ENCODE measurements at places on chromosomes 7 and 10. TPM values are rescaled to one million over a fixed set of nuclear protein-coding genes. Genes with fewer than 3 reads are reported as not detected.

POMZP3 gene
- 16.5 TPM for total RNA-seq

TMEM236 gene
- 0.13 TPM for total RNA-seq

CLEC2L gene
- total RNA-seq: not detected

ACTA2 gene
- total RNA-seq: 15.0 TPM

MBL2 gene
- total RNA-seq: not detected

NKX2-3 gene
- total RNA-seq: not detected

BTBD16 gene
- not detected for total RNA-seq

CHST15 gene
- total RNA-seq: not detected

CFAP43 gene
- total RNA-seq: not detected

RHOBTB1 gene
- 0.05 TPM for total RNA-seq

WDR86 gene
- 0.32 TPM for total RNA-seq

TRIM50 gene
- total RNA-seq: not detected

SPAG6 gene
- 0.90 TPM for total RNA-seq

TSPAN14 gene
- total RNA-seq: 117 TPM

FAM131B gene
- 2.2 TPM for total RNA-seq

DNA sequence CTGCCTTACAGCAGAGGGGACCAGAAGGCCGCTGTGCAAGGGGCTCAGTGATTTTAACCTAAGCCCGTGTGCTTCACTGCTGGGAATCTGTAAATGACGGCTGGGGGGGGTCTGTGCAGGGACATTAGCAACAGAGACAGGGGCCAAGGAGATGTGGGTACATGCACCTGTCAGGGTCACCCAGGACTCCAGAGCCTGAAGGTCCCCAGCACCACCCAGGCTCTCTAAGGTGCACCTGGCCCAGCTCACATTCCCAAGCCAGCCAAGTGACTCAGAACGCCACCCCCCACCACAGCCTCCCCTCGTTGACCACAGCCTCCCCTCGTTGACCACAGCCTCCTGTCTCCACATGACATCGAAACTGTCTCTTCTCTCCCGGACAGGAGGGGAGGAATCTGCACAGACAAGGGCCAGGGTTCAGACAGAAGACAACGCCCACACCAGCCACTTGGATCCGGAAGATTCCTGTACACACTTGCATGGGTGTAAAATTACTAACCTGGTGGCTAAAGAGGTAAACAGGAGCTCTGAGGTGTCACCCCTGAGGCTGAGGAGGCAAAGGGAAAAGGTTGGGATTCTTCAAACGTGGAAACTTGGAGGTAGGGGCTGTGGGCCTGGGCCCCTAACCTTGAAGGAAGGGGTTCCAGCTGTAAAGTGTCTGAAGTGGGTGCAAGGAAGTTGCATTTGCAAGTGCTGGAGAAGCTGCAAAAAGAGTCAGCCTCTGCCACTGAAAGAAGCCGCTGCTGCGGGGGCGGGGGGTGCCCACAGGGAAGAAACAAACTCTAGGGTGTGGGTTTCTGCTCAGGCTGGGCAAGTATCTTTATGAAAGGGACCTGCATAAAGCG is 27.0 kb downstream of the CALML3 start:
- peak; percentile 56 for DNase-seq

DNA sequence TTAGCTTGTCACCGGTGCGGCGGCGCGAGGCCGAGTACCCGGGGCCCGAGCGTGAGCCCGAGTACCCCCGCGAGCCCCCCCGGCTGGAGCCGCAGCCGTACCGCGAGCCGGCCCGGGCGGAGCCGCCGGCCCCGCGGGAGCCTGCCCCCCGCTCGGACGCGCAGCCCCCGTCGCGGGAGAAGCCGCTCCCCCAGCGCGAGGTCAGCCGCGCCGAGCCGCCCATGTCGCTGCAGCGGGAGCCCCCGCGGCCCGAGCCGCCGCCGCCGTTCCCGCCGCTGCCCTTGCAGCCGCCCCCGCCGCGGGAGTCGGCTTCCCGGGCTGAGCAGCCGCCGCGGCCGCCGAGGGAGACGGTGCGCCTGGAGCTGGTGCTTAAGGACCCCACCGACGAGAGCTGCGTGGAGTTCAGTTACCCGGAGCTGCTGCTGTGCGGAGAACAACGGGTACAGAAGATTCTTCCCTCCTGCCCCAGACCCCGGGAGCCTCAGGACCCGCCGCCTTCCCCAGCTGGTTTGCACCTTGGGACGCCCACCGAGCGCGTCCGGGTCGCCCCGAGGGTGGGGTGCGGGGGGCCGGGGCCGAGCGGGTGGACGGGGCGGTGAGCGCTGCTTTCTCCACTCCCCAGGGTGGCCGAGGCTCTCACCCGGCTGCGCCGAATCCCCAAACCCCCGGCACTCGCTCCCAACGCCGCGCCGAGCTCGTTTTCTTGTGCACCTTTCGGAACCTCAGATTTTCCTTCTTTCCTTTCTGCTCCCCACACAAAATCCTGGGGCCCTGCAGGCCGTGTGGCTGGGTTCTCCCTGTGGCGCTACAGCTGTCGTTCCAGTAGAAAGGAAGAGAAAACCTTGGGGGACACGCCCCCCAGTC is 708 bp downstream of the UBN2 start:
- DNase-seq: peak; percentile 38

DNA sequence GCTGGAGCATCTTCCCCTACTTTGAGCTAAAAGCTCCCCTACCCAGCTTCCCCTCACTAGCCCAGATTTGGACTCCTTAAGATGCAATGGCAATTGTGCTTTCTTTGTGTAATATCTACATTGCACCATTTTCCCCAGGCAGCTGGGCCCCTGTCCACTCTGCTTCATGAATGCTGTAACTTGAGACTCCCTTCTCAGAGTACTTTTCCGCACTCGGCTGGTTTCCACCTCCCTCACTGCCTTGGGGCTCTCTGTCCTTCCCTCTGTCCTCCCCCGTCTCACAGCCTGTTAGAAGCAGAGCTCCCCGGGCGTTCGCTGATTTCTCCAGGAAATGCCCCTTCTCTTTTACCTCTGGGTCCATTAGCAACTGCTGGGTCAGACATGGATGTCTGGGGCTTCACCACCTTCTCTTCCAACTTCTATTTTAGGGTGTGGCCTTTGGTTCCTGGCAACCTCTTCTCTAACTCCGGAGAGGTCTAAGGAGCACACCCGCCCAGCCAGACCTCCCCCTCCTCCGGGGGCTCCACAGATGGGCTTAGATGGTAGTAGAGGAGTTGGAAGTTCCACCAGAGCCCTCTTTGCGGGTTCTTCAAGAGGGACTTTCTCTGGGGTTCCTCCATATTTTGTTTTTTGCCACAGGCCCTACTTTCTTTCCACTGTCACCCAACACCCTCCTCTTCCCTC is 2.9 kb upstream of the TMEM72 start:
- no peak for DNase-seq

DNA sequence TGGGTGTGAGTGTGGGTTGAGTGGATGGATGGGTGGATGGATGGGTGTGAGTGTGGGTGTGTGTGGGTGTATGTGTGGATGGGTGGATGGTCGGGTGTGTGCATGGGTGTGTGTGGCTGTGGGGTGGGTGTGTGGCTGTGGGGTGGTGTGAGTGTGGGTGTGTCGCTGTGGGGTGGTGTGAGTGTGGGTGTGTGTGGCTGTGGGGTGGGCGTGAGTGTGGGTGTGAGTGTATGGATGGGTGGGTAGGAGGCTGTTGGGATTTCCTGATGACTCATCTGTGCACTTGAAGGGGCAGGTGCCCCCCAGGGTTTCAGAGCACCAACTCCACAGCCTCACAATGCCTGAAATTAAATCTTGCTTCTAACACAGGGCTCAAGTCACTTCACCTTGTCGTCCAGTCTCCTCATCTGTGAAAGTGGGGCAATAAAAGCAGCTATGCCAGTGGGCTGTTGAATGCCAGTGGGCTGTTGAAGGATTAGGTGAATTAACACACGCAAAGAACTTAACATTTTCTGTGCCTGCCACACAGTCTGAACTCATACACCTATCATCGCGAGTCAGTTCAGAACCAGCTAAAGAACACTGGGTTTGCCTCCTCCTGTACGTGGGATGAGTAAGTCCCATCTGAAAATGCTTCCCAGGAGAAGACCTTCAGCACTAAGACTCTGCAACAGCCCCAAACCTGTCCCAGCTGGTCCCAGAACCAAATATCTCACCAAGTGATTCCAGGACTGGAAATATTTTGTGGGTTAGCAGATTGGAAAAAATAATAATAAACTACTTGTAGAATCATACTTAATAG is 32.0 kb downstream of the SFMBT2 start:
- DNase-seq: no peak

DNA sequence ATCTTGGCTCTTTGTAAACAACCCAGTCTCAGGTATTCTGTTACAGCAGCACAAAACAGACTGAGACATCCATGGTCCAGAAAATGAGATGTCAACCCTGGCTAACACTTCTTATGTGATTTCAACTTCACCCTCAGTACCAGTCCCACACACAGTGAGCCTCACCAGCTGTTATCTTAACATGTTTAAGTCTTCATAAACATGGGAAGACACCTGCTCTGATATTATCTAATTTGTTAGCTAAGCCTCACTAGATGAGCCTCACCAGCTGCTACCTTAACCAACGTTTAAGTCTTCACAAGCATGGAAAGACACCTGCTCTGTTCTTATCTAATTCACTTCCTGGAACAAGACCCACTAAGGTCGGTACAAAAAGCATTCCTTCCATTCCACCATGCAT is 130.8 kb downstream of the CALN1 start:
- DNase-seq: no peak

- DNase-seq: no peak
Measured at GRCh38 chr7:156666368-156667109, 26.0 kb downstream of the RNF32 start.

- DNase-seq: no peak
Measured at GRCh38 chr7:131947661-131948060, 391.2 kb upstream of the PODXL start.

- no peak for DNase-seq
Measured at GRCh38 chr10:19874190-19874589, 58.0 kb downstream of the PLXDC2 start.

DNA sequence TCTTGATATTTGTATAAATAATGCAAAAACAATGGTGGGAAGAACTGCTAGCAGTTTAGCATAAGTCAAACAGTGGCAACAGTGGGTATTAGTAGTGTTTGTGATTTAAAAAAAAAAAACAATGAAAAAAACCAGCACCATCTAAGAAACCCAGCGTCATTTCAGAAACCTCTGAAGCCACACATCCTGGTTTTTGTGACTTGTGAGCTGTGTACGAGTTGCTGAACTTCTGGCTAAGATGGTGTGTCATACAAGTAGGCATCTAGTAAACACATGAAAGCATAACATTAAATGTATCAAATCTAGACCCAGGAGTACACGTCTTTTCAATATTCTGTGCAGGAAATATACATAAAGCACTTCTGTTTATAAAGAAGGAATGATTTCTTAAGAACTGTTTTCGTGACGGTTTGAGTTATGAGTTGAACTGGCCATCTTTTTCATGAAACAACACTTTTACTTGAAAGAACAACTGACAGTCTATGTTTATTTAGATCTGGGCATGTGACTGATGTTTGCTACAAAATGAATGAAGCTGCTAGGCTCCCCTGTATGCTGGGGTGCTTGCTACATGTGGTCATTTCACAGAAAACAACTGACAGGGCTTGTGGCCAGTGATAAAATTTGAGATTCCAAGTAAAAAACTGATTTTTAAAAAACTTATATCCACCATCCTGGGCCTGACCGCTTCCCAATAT is 143.5 kb downstream of the PIP4K2A start:
- peak; percentile 60 for DNase-seq

GRCh38 chr10:62079885-62080559 is 178.5 kb downstream of the ARID5B start:
- no peak for DNase-seq

DNA sequence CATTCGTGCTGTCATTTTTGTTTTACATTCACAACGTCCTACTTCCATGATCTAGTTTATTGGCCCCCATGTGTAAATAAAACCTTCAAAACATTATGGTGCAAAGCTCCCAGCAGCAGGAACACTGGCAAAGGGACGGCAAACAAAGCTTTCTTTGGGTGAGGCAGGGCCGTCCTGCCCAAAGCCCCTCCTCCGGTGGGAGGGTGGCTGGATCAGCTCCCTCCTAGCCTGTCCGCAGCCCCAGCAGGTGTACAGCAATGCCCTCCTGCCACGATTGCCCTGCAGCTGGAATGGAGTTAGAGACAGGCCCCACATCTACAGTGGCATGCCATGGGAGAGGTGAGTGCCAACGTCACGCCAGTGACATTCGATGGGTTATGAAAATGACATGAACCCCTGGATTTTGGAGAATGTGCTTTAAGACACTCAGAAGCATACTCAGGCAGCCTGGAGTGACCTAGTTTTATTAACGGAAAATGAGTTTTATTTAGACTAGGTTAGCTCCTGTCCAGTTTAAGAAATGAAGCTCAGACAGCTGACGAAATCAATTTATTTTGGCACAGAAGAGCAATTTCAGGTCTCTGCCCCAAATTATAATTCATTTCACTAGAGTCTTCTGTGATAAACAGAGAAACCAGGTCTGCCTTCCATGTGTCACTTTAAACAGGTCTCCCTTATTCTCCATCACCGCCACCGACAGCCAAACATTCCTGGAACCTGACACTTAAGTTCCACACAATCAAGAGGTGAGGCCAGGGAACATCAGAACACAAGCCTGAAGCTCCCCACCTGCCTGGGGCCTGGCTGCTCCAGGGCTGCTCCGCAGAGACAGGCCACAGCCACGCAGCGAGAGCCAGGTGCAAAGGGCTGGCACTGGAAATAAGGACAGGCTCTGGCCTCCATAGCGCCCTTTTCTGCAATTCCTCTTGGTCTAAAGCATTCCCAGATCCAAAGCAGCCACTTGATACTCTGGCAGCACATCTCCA is 50.1 kb downstream of the VOPP1 start:
- DNase-seq: no peak

GRCh38 chr10:36448760-36449691 is 676.4 kb upstream of the ANKRD30A start:
- DNase-seq: no peak

DNA sequence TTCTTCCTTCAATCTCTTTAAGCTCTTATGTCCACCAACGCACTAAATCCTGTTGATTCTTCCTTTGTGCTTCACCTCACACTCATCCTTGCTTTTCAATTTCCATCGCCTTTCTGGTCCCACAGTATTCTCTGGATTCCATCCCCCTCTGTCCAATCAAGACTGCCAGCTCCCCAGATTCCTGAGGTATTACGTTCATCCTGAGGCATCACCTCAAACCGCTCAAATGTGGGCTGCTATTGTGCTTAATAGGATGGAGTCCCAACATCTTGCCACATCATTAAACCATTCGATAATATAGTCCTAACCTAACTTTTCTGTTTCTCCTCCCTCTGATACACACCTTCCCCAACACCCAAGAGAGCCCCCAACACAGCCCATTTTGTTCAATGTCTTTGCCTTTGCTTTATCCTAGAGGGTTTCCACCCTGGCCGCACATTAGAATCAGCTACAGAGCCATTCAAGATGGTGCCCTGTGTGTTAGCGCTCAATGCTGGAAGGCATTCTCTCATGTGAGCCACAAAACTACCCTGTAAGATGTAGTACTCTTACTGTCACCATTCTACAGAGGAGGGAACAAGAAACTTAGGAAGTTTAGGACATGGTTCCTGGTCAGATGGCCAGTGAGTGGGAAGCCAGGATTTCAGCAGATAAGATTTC is 79.5 kb upstream of the LEP start:
- no peak for DNase-seq

All from activated CD8-positive, alpha-beta T cell treated with anti-CD3 and anti-CD28 coated beads, Interleukin-2, amount 10 ng/mL, durations not matched to agents 7 days and 5 days (primary cell).